ENCODE measurements at places on chromosomes 4 and X. TPM values are rescaled to one million over a fixed set of nuclear protein-coding genes. Genes with fewer than 3 reads are reported as not detected.

GRCh38 chrX:56987741-56988140, 7.6 kb downstream of the SPIN3 start:
- no peak for DNase-seq

The PDZD4 gene
- 10.4 TPM for polyA plus RNA-seq

DNA sequence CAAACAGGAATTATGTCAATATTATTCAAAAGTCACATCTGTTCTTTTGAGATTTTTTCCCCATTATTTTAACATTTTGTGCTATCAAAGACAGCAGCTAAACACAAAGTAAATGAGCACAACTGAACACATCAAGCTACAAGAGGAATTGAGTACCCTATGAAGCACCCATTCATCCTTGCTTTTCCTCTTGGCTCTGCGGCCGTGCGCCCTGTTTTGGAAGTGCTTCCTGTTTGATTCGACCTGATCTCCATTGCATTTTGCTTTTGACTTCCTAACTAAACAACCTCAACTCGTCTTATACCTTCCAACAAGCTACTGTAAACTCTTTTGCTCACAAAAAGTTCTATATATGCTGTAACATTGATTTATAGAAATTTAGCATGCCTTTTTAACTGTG, 85.0 kb downstream of the SCFD2 start:
- no peak for DNase-seq

DNA sequence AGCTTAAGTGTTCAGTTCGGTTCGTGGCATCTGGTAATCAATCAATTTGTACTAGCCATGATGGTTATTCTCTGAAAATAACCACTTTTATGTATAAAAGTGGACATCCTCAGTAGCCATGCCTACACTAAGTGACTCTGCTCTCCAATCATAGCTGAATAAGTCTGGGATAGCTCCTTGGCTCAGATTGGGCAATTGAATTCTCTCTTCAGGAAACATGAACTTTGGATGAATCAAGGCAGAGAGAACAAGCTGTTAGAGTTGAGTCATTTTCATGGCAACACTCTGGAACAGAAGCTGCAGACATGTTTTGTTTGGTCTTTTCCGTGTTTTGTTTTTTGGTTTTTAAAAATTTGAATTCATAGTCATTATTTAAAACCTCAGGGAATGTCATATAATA, 66.8 kb upstream of the TMEM164 start:
- no peak for DNase-seq

DNA sequence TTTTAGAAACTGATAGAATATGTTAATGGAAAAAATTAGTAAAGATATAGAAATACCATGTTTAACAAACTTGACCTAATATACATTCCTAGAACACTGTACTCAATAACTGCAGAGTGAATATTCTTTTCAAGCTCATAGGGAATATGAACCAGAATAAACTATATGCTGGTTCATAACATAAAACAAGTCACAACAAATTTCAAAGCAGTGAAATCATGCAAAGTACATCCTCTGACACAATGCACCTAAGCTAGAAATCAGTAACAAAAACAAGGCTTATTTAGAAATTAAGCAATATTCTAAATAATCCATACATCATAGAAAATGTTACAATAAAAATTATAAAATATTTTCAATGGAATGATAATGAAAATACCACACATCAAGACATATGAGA, 9.2 kb upstream of the SEPSECS start:
- DNase-seq: no peak

The DDX3X gene
- polyA plus RNA-seq: 256 TPM

GRCh38 chr4:7435471-7436061, 836 bp upstream of the PSAPL1 start:
- DNase-seq: no peak

The RASL11B gene
- polyA plus RNA-seq: 29.0 TPM

The TMPRSS11A gene
- 0.09 TPM for polyA plus RNA-seq

The NPY1R gene
- 0.74 TPM for polyA plus RNA-seq

DNA sequence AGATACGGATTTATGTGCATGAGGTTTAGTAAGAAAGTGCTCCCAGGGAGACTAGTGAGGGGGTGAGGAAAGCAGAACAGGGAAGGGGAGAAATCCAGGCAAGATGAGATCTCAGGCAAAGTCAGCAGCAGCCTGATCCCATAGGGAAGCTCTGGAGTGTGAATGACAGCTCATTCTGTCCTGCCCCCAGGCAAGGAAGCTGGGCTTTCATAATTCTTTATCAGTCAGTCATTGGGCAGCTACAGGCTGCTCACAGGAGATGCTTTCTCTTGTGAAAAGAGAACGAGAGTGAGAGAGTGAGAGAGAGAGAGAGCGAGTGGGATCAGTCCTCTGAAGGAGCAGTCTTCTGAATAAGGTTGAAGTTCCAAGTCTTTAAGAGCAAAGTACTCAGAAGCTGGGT, 48.1 kb downstream of the SRPX start:
- no peak for DNase-seq

GRCh38 chr4:76296286-76296820, 10.2 kb upstream of the STBD1 start:
- DNase-seq: no peak

DNA sequence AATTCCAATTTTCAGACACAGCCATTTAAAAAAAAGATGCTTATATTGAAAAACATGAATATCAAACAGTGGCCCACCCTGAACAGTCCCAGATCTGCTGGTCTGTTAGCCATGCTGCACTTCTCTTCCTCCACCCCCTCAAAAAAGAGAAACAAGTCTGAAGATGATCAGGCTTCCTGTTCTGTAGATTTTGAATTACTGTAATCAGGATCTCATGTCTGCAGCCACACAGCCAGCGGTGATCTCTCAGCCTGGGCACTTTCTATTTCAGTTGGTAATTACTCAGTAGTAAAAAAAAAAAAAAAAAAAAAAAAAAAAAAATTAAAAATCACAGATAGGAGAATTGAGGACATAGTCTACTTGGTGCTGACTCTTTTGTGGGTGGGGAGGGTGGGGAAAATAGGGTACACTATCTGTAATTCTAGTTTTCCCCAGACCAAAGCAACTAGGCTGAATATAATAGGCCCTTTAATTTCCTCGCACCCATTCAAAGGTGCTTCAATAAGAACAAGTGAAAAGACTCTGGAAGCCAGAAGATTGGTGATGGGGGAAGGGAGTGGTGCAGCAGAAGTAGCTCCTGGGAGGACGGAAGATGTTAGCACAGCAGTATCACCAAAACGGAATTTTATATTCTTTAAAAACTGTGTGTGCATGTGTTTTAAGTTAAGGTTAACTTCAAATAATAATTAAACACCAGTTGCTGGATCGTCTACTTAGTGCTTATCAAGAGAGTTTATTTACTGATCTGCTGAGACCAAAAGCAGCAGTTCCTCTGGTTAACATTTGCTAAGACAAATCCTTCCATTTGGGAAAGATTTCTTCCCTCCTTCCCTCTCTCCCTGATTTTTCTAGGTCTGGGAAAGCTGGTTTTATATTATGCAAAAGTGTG, 47.0 kb downstream of the SPRY1 start:
- no peak for DNase-seq

- DNase-seq: peak; percentile 4
These were observed 813.8 kb upstream of the HTR2C start for GRCh38 chrX:113770071-113770470.

Measured in right lung (tissue), 10 donors.